ENCODE measurements at places on chromosomes 4 and X.

GRCh38 chr4:98352940-98353339 lies 91.8 kb downstream of the RAP1GDS1 start:
- no peak for DNase-seq

GRCh38 chr4:132557660-132558059 lies 591.4 kb upstream of the PCDH10 start:
- no peak for DNase-seq

- DNase-seq: no peak
Observed at GRCh38 chr4:104752337-104752736, 257.6 kb upstream of the CXXC4 start.

DNA sequence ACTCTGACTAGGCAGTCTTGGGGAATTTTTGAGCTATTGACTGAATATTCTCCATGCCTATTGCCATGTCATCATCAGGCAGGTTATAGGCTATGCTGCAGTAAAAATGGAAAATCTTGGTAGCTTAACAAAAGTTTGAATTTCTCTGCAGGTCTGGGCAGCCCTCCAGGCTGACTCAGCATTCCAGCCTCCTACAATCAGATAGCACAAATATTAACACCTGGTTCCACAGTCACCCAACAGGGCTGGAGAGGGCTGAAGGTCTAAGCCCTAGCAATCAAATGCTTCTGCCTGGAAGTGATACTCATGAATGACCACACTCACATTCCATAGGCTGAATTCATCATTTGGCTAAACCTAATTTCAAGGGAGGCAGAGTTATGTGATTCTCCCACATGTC lies 9.6 kb upstream of the PPP3CA start:
- DNase-seq: no peak

GRCh38 chr4:76783836-76784235 lies 114.1 kb downstream of the SOWAHB start:
- DNase-seq: no peak

DNA sequence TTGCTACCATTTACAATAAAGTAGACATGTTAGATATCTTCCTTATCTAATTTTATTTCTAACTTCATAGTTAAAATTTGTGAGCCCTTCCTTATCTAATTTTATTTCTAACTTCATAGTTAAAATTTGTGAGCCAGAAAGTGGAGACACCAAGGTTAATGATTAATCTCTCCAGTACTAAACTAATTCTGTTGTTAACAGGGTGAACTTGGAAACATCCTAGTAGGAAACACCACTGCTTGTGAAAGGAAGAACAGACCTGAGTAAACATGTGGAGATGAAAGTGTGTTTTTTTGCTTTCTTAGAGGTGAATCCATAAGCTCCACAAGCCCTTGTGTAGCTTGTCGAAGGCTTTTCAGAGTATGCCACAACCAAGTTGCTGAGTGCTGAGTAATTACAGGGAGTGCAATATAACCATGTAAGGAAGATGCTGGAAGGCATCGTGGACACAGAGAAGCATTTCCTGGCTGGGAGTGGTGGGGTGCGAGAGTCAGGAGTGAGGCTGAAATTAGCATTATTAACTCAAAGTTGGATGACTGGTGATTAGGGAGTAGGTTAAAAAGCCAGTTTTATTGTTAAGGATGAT lies 118.6 kb upstream of the NEIL3 start:
- no peak for DNase-seq

DNA sequence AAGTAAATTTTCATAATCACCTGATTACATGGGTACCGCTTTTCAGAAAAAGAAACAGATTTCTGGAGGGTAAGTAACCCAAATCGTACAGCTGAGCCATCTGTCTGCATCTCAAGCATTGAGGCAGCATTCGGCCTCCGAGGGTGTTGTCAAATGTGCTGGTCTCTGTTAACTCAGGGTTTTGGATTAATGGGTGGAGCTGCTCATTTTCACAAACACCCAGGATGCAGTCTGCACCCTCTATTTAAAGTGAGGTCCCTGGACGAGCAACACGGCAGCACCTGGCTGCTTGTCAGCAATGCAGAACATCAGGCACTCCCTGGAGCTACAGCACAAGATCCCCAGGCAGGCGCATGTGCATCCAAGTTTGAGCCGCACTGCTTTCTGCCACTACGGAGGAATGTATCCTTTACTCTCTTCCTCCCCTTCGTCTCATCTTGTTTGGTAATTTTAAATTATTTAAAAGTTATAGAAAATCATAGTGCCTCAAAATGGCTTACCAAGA lies 24.7 kb upstream of the NAP1L5 start:
- DNase-seq: no peak

- no peak for DNase-seq
Observed at GRCh38 chr4:166280642-166281041, 407.6 kb downstream of the TLL1 start.

DNA sequence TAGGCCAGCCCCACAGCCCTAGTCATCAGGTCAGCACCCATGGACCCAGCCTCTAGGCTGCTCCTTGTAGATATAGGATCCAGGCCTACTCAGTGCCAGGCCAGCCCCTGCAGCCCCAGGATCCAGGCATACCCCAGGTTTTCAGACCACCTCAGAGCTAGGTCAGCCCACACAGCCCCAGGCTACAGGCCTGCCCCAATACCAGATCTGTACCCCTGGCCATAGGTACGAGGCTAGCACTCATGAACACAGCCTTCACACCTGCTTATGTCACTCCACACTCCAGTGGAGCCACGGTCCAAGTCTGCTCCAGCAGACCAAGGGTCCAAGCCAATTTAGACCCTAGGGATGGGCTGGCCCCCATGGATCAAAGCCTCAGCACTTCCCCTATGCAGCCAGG lies 191.0 kb downstream of the DLG3 start:
- DNase-seq: no peak

- DNase-seq: no peak
Observed at GRCh38 chr4:53646795-53647194, 55.5 kb upstream of the LNX1 start.

DNA sequence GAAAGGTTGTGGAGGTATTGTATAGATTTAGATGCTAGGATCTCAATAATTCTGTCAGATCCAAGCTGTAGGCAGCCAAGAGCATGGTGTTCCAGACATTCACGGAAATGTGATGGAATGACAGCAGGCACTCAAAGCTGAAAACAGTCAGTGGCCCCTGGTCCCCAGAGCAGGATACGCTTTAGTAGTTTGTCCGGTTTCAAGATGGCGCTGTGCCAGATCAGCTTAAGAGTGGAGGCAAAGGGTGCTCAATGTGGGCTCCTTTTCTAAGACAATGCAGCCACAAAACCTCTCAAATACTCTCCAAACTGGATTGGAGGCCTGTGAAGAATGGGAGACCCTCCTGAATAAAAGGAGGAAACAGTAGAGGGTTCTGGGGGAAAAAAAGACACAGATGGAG lies 291.2 kb upstream of the HS3ST1 start:
- no peak for DNase-seq

GRCh38 chr4:1170976-1171310 lies 1.4 kb downstream of the SPON2 start:
- no peak for DNase-seq

DNA sequence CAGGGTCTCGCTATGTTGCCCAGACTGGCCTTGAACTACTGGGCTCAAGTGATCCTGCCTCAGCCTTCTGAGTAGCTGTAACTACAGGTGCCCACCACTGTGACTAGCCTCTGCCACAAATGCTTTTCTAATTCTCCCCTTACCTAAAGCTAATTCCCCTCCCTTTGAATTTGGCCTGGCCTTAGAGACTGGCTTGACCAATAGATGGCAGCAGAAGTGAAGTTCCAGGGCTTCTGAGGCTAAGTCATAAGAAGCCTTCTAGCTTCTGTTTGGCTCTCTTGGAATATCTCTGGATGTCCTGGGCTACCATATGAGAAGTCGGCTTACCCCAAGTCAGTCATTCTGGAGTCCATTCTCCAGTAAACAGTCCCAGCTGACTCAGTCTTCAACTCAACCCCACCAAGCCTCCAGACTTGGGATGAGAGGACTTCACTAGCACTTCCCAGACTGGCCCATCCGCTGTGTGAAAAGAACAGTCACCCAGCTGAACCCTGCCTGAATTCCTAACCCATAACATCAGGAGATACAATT lies 61.0 kb downstream of the HPRT1 start:
- DNase-seq: peak; percentile 35

GRCh38 chrX:133655275-133656265 lies 240.3 kb upstream of the GPC4 start:
- no peak for DNase-seq

GRCh38 chrX:134622056-134622812 lies 36.0 kb downstream of the PLAC1 start:
- peak; percentile 40 for DNase-seq

DNA sequence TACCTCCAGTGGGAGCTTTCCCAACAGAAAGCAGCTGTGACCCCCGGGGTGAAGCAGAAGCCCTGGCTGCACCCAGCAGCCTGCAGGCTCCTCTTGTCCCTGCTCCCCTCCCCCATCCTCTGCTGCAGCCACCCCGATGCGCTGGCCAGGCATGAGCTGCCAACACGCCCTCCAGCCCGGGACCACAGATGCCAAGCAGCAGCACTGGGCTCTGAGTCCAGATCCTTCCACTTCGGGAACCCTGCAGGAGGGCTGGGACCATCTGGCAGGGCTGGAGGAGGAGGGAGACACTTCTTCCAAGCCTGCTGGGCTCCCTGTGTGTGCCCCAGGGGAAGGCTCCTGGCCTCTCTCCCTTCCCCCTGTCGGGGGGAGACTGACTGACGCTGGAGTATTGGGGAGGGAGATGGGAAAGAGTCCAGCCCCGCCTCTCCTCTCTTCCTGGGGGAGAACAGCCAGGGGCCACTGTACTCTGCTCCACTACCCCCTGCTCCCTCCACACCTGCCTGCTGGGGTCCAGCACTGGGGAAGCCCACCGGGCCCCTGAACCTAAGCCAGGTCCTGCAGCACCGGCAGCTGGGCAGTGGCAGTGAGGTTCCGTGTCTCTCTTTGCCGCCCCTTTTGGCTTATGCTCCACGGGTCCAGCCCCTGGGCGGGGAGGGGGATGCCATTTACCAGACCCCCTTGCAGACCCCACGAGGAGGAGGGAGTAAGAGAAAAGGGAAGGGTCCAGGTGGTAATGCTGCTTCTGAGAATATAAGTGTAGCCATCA lies 55.7 kb downstream of the PPP2R2C start:
- DNase-seq: no peak

GRCh38 chrX:38881066-38881465 lies 79.8 kb downstream of the MID1IP1 start:
- no peak for DNase-seq

- no peak for DNase-seq
Observed at GRCh38 chr4:38980903-38981676, 51.1 kb downstream of the TMEM156 start.

- no peak for DNase-seq
Observed at GRCh38 chrX:134636851-134637250, 21.4 kb downstream of the PLAC1 start.

DNA sequence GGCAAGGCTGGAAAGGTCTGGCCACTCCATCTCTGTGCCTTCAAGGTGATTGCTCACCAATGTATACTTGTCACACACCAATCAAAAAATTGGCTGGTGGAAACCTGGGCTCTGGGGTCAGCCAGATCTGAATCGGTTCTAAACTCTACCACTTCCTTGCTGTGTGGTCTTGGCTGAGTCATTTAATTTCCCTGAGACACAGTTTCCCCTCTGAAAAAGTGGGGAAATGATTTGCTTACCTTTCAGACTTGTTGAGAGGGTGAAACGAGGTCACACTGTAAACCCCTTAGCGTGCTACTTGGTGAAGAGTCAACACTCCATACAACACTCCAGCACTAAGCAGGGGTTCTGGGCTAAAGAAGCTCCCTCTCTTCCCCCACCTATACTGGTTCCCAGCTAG lies 252.3 kb upstream of the ZIC3 start:
- no peak for DNase-seq

- DNase-seq: no peak
Observed at GRCh38 chr4:77849278-77849965, 13.2 kb upstream of the MRPL1 start.

- DNase-seq: no peak
Observed at GRCh38 chrX:40035726-40036125, 62.0 kb downstream of the BCOR start.

- DNase-seq: no peak
Observed at GRCh38 chrX:41512394-41512793, 65.3 kb downstream of the NYX start.

- peak; percentile 55 for DNase-seq
Observed at GRCh38 chr4:185470501-185471195, 885 bp downstream of the CCDC110 start.

GRCh38 chrX:139795196-139795595 lies 87.2 kb upstream of the MCF2 start:
- DNase-seq: no peak

GRCh38 chr4:10672379-10672778 lies 12.2 kb downstream of the CLNK start:
- DNase-seq: no peak

GRCh38 chr4:170336238-170336775 lies 246.6 kb upstream of the AADAT start:
- no peak for DNase-seq

- no peak for DNase-seq
Observed at GRCh38 chr4:83112678-83113428, 1.7 kb downstream of the PLAC8 start.

GRCh38 chrX:155179346-155179997 lies 36.8 kb upstream of the VBP1 start:
- no peak for DNase-seq

DNA sequence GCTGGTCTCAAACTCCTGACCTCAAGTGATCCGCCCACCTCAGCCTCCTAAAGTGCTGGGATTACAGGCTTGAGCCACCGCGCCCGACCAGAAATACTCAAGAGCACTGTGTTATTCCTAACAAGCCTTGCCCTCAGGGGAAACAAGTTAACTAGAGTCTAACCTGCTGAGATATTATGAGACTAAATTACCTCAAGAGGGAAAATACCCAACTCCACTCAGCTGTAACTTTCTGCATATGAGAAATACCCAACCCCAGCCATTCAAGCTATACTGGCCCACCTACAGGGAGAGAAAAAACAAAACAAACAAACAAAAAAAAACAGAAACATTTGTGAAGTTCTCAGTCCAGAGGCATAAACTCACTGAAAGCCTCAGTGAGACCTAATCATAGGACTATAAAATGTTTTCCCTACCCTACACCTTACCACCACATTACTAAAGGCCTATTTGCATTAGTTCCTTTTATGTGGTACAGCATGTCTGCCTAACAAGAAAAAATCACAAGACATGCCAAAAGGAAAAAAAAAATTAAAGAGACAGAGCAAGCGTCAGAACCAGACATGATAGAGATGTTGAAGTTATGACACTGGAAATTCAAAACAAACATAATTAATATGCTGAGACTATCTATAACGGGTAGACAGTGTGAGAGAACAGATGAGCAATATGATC lies 876.0 kb downstream of the FSTL5 start:
- DNase-seq: no peak

- DNase-seq: no peak
Observed at GRCh38 chrX:74736450-74736849, 122.0 kb upstream of the RLIM start.

DNA sequence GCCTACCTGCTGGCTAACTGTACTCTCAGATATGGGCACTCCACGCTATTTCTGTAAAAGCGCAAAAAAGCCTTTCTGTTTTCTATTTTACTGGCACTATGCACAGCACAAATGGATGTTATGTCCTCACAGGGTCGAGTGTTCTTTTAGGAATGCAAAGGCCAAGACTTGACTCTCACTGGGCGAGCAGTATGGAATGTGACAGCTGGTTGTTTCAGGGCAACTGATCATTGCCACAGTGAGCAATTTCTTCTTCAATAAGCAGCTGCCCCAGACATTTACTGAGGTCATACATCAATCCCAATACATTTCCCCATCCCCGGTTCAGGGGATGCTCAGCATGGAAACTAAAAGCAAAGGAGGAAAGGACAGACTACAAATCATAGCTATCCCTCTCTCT lies 58.2 kb downstream of the PDE5A start:
- DNase-seq: no peak
